ENCODE measurements at places on chromosomes 3 and 15.

- no peak for DNase-seq
Observed at GRCh38 chr3:99313485-99313884, 324.9 kb upstream of the COL8A1 start.

GRCh38 chr3:124992041-124992440, 57.5 kb upstream of the MUC13 start:
- DNase-seq: no peak

DNA sequence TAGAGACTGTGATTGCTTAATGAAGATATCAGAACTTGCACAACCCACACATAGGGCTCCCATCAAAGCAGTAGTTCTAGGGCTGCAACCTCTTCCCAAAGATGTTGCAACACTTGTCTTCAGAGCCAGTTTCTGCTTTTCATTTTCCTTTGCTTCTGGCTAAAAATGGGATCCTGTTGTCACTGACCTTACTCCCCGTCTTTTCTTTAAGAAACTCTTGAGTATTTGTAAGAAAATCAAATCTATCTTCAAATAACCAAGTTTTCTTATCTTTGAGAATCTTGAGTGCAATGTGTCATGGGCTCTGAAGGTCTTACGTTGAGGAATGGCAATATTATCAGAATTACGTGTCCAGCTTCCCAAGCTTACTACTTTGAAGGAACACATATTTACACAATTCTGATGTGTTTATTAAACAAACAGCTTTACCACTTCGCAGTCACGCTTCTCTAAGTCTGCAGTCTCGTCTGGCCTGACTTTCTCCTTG, 24.1 kb downstream of the CACNA1D start:
- no peak for DNase-seq

DNA sequence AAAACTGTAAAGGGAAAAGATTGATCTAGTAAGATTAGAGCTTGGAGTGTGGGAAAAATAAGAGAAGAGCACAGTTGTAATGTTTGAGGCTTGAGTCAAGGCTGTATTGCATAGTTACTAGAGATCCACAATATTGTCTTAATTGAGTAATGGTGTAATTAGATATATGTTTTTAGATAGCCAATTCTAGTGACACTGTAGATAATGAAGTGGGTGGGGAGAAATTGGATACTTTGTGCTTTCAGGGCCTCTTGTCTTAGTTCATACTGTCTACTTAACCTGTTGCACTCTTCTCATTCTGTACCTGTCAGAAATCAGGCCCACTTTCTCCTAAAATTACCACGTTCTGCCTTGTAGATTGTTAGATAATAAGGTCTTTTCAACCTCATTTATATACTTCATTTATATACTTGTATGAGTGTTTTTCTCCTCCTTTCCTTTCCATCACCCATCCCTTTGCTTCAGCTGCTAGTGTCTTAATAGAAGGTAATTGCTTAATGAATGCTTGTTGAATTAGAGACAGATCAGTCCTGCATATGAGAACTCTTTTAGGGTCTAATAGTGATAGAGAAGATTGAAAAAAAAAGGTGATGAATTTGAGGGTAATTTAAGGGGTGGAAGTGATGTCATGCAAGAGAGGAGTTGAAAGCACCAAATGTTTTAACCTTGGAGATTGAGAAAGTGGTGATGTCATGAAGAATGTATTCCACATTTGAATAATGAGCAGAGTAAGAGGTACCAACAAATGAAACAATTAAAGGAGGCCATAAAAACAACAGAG, 32.0 kb downstream of the PIK3CA start:
- peak; percentile 38 for DNase-seq

GRCh38 chr3:11603628-11604027, 40.1 kb downstream of the VGLL4 start:
- no peak for DNase-seq

- DNase-seq: peak; percentile 39
Observed at GRCh38 chr15:90087454-90088154, 14.7 kb downstream of the IDH2 start.

- DNase-seq: peak; percentile 92
Observed at GRCh38 chr15:60255390-60255789, 142.4 kb downstream of the ANXA2 start.

DNA sequence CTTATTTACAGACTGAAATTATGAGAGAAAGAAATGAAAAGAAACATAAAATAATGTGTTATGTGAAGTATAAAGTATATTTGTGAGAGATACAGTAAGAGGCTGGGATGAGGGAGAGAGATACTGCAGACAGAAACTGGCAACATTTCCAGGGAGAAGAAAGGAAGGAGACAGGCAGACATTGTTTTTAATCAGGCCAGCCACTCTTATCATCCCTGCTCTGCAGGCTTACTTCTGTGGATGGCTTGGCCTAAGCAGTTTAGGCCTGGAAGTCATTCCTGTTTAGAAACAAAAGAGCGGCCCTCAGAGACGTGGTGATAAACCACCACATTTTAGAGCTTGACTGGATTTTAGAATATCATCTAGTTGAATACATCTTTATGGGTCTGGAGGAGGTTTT, 12.4 kb downstream of the PCCB start:
- no peak for DNase-seq

- DNase-seq: no peak
Observed at GRCh38 chr15:29857221-29857789, 35.0 kb upstream of the TJP1 start.

GRCh38 chr3:117651246-117651645, 941.7 kb downstream of the TUSC7 start:
- no peak for DNase-seq

- peak; percentile 54 for DNase-seq
Observed at GRCh38 chr3:128322030-128323022, 144.4 kb downstream of the DNAJB8 start.

DNA sequence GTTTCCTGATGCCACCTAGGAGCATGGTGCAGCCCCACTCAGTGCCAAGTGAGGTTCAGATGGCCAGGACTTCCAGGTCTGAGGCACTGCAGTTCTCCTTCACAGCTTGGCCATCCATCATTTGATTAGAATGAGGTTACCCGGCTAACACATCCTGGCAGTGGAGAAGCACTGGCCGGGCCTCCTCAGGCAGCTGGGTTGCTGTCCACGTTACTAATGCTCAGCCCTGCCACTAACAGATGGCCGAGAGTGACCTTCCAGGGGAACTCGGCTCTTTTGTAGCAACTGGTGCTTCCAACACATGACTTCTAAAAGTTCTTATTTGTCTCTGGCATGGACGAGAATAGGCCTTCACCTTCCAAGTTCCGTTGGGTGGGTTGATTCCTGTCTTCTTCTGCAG, 204.6 kb upstream of the CFAP20DC start:
- no peak for DNase-seq

DNA sequence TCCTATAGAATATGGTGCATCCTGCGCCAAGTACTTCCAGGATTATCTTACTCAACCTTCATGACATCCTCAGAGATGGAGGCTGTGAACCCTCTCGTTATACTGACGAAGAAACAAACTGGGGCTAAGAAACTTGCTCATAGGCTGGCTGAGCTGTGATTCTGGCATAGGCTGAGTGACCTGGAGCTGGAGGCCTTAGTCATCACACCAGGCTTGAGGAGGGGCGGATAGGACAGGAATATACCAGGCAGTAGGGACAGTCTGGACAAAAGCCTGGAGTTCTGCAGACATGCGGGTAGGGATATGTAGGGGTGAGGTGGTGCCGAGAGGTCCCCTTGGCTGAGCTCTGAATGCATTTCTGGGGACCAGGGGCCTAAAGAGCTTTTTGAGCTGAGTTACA, 18.1 kb downstream of the HEMK1 start:
- DNase-seq: no peak

GRCh38 chr3:27789420-27789819, 67.3 kb upstream of the EOMES start:
- no peak for DNase-seq

DNA sequence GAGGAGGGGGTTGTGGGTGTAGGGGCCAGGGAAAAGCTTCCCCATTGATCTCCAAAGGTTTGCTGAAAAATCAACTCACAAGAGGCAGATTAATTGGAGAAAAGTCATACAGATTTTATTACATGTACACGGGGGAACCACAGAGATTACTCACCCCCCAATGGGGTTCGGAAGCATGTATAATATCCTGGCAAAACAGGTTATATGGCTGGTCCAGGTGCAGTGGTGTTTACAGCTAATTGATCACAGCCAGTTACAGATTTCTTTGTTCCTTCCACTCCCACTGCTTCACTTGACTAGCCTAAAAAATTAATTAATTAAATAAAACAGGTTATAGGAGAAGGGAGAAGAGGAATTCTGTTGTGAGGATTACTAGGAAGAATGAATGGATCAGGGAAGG, 22.4 kb downstream of the PRKCI start:
- no peak for DNase-seq

DNA sequence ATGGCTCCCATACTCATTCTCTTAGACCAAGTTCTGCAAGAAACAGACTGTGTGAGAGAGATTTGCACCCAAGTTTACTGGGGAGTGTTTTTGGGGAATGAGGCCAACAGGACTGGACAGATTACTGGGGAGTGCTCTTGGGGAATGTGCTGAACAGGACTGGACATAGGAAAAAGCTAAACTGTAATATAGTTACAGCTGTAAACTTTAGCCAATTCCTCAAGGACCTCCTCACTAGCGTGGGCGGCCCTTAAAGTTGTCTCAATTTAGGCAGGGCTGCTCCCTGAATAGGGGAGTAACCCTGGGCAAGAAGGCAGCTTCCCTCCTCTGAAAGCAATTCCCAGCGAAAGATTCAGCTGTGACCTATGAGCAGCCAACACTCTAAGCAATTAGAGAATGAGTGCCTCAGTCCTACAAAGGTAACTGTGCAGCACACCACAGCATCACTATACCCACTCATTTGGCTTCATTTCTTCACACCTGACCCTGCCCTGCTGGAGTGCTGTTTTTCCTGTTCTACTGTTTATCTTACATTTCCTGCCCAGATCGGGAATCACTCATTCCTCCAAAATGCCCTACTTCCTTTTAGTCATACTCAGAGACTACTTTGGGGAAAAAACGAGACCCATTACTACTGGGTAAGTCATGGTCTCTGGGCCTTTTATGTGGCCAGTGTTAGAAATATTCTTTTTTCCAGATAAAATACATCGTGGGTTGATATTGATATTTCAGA, 41.3 kb upstream of the TRIM42 start:
- no peak for DNase-seq

- DNase-seq: peak; percentile 77
Observed at GRCh38 chr3:111596328-111596727, 1.2 kb upstream of the ZBED2 start.

DNA sequence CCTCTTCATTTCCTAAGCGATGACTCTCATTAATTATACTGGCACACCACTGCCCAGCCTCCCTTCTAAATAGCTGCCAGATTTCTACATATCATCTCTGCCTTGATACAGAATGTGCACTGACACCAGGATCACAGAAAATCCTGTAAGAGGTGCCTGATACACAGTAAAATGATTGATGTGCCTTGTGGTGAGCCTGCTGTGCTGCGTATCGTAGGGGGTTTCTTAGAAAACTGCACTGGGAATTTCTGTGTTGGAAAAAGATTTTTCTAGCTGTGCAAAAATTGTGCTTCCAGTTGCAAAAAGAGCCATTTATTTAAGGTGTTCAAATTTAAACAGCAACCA, 3.0 kb upstream of the PLCH1 start:
- no peak for DNase-seq

DNA sequence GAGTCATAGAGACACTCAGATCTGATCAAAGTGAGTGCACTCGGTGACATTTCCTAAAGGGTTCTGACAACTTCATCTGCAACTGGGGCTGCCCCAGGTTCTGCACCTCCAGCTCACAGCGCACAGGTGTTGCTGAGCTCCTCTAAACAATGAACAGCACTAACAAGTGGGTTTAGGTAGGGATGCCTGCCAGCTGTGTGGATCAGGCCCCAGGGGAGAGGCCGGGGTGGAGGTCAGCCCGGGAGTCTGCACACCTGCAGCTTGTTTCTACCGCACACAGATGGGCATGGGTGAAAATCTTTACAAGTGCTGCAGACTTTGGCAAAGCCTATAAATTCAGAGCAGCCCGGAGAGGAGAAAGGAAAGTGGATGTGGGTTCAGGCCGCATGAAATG, 355 bp downstream of the FBXW12 start:
- DNase-seq: no peak

GRCh38 chr3:142726017-142726416, 2.2 kb downstream of the TRPC1 start:
- DNase-seq: no peak

DNA sequence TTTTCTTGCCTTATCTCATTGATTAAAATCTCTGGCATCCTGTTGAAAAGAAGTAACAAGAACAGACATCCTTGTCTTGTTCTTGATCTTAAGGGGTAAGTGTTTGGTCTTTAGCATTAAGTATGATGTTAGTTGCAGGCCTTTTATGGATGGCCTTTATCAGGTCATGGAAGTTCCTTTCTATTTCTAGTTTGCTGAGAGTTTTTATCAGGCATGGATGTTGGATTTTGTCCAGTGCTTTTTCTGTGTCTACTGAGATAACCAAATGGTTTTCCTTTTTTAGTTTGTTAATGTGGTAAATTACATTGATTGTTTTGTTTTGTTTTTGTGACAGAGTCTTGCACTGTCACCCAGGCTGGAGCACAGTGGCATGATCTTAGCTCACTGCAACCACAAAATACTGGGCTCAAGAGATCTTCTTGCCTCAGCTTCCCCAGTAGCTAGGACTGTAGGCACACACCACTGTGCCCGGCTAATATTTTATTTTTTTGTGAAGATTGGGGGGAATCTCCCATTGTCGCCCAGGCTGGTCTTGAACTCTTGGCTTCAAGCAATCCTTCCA, 26.3 kb downstream of the MRAS start:
- DNase-seq: no peak

DNA sequence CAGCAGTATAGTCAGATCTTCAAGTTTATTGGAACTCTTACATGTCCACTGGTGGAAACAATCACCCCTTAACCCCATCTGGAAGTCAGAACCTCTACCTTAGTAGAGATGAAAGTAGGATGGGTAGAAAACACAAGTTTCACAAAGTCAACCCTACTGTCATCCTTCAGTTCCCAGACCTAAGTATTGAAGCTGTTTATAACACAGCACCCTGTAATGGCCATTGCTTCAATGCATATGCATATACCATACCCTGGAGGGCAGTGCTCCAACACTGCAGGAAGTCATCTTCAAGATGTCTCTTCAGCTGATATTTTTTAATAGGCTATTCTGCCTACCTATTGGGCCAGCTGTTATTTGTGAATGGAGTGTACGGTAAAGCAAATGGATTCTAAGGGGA, 241.3 kb downstream of the UBE2E2 start:
- DNase-seq: no peak

- DNase-seq: no peak
Observed at GRCh38 chr3:6867269-6867668, 6.4 kb downstream of the GRM7 start.

- peak; percentile 12 for DNase-seq
Observed at GRCh38 chr3:136819392-136819730, 435 bp downstream of the SLC35G2 start.

- DNase-seq: peak; percentile 66
Observed at GRCh38 chr3:45688194-45688881, 858 bp upstream of the SACM1L start.

GRCh38 chr15:22231603-22232002, 151.3 kb downstream of the OR4M2 start:
- DNase-seq: no peak

Data from activated CD4-positive, alpha-beta T cell treated with anti-CD3 and anti-CD28 coated beads, Interleukin-10, Interleukin-2, amounts not matched to agents 100 ng/mL and 50 ng/mL, durations not matched to agents 16 hours and 8 hours (primary cell).